ENCODE measurements at places on chromosomes 16 and 17.
A peak's percentile ranks its signal among the peaks of the same experiment; 100 is the strongest.

DNA sequence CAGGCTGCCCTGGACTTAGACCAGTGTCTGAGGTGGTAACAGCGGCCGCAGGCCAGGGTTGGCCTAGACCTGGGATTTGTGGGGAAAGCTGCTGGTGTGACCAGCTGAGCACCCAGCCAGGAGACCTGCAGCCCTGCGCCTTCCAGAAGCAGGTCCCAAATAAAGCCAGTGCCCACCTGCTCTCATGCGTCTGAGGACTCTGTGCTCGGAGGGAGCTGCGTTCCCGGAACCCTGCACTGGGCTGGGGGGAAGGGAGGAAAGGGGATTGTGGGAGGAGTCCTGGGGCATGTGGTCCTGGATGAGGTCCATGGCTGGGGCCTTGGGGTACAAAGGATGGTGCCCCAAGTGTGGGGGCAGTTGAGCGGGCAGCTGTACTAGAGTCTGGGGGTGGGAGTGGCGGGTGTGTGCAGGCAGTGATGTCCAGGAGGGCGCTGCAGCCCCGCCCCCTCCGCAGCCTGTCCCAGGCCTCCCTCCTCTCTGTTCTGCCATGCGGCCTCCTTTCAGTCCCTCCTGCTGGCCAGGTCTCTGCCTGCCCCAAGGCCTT lies 1.8 kb upstream of the NECAB2 start:
- DNase-seq = no peak

- DNase-seq = no peak
These were observed 905.0 kb upstream of the RBFOX1 start for GRCh38 chr16:6427621-6428020.

DNA sequence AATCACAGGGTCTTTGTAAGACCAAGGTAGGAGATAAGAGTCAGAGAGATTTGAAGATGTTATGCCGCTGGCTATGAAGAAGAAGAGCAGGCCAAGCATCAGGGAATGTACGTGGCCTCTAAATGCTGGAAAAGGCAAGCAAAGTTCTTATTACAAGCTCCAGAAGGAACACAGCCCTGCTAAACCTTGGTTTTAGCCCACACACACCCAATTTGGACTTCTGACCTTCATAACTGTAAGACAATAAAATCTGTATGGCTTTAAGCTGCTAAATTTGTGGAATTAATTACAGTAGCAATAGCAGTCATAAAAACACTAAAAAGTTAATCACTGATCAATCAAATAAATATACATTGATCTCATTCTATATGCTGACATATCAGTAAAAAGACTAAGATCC lies 6.0 kb downstream of the TMEM170A start:
- DNase-seq = no peak

- no peak for DNase-seq
These were observed 21.0 kb downstream of the PMM2 start for GRCh38 chr16:8818504-8819270.

DNA sequence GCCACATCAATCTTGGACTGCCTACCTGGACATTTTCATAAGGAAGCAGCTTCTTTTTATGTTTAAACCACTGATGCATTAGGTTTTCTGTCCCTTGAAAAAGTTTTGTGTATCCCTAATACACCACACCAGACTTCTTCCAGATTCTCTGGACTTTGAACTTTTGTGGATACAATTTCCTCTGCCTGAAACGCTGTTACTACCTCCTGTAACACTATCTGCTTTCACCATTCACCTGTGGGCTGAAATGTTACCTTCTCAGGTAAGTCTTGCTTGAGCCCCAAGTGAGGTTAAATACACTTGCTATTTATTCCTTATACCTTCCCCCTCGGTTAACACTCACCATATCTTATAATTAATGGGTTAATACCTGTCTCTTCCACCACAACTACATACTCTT lies 2.7 kb downstream of the ZZEF1 start:
- no peak for DNase-seq

DNA sequence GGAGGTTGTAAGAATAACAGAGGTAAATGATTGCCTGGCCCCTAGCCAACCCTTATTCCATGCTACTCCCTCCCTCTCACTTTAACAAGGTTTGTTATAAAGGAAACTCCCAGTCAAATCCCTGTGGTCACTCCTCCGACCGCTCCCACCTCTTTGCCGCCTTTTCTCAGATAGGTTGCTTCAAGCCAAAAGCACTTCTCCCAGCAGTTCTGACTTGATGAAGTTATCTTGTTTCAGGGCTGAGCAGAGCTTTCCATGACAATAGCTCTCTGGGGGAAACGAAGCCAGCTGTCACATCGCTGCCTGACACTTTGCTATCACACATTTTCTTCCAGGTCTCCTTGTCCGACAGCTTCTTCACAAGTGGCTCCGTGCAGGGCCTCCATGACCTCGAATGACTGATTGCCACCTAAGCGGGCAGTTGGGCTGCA lies 278.6 kb downstream of the HAPSTR1 start:
- no peak for DNase-seq

GRCh38 chr17:68924793-68925720 lies 30.1 kb downstream of the ABCA8 start:
- no peak for DNase-seq

- DNase-seq = no peak
These were observed 1.8 kb upstream of the HOXB4 start for GRCh38 chr17:48579760-48580554.

DNA sequence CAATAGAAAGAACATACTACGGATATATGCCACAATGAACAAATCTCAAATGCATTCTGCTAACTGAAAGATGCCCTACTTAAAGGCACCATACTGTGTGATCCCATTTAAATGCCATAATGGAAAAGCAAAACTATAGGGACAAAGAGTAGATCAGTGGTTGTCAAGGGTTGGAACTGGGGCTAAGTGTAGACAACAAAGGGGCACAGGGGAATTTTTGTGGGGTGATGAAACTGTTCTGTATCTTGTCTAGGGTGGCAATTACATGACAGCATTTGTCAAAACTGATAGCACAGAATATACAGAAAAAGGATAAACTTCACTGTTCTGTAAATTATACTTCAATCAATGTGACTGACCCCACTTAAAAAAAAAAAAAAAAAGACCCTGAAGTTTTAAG lies 17.7 kb downstream of the GFOD2 start:
- DNase-seq = no peak

DNA sequence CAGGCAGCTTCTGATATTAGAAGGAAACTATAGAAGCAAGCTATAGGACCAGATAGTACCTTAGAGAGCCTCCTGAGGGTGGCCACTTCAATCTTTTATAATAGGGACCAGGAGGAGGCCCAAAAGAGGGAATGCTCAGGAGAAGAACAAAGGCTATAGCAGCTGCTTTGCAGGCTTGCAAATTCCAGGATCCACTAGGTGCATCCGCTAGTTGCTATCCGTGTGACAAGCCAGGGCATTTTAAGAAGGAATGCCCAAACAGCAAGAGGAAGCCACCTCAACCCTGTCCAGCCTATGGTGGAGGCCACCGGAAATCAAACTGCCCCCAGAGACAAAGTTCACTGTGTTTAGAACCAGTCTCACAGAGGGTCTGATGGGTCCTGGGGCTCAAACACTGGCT lies 192.6 kb upstream of the KIF2B start:
- DNase-seq = no peak

DNA sequence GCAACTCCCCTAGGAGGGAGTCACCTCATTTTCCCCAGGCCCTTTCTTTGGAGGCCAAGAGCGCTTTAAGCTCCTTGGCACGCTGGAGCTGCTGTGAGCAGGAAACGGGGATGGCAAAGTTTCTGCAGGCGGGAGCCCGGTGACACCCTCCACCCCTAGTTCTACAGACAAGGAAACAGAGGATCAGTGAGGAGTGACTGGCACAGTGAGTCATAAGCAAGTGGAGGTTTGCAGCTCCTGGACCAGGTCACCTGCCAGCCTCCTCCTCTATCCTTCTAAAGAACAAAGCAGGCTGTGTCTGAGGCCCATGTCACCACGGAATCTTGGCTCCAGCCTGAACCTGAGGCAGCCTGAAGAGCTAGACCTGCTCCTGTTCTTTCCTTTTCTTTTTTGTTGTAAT lies 141.9 kb downstream of the TMEM132E start:
- DNase-seq = no peak

- DNase-seq = no peak
These were observed 5.2 kb downstream of the FKBP10 start for GRCh38 chr17:41818024-41818423.

DNA sequence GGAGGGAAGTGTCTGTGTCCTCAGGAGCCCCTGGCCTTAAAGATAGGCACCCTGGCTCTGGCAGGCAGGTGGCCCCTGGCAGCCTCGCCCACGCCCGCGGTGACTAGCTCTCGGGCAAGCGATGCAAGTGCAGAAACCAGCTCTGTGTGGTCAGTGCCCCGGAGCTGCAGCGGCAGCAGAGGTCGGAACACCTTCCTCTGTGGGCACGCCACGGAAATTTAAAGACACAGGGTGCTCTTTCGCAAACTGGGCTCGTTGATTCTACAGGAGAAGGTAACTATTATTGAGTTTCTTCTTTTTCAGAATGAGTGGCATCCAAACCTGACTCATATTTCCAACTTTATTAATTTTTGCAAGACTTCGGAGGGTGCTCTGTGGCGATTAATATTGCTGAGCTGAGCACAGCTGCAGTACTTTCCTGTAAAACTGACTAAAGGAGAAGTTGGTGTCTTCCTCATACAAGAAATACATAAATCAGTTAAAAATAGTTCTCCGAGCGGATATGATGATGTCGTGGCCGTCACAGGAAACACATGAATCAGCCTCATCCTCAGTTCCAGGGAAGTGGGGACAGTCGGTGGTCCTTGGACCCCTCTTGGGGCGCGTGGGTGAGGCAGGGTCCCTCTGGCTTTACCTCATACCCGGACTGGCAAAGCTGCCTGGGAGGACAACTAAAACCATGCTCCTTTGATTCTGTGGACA lies 120.2 kb downstream of the METRNL start:
- DNase-seq = peak; percentile 52

DNA sequence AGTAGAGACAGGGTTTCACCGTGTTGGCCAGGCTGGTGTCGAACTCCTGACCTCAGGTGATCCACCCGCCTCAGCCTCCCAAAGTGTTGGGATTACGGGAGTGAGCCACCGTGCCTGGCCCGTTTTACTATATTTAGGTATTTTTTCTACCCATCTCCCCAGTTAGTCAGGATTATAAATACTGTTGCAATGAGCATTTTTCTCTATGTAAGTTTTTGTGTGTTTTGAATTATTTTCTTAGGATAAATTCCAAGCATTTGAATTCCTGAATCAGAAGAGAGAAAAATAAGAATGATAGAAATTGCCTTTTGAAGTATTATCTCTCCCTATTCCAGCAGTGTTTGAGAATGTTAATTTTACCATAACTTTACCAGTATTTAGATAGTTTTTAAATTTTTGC lies 36.6 kb downstream of the KIAA0513 start:
- no peak for DNase-seq

- no peak for DNase-seq
These were observed 155.6 kb downstream of the SNX11 start for GRCh38 chr17:48262982-48263730.

DNA sequence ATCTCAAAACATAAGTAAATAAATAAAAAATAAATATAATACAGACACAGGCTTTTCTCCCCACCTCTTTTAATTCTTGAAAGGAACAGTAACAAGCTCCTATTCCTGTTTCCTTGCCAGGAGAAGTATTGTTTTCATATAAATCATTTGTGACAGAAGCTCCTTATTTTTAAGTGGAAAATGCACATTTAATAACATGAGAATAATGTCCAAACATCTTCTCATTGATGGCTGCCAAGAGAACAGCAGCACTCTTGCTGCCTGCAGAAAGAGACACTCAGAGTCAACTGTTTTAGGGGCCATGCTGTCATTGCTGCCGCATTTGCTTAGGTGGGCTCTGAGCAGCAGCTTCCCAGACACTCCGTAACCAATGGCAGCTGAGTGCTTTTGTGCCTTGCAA lies 580.1 kb downstream of the WWOX start:
- no peak for DNase-seq

- DNase-seq = peak; percentile 17
These were observed 24.5 kb downstream of the WDR45B start for GRCh38 chr17:82623707-82624106.

- no peak for DNase-seq
These were observed 39.7 kb upstream of the MEAK7 start for GRCh38 chr16:84544031-84544773.

DNA sequence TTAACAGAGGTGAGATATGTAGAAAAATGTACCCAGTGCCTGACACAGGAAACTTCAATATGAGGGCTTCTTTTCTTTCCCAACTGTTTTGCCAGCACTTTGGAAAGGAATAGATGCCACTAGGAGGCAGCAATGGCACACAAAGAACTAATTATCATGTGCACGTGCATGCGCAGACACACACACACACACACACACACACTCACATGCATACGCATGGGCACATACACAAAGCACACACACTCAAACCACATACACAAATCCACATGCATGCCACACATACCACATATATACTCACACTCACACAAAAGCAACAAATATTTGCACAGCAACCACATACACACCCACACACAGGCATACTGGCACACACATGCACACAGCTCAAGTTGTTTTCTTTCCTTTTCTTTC lies 8.8 kb upstream of the CEP112 start:
- peak; percentile 52 for DNase-seq

- no peak for DNase-seq
These were observed 162.6 kb downstream of the TMEM132E start for GRCh38 chr17:34741967-34742366.

- DNase-seq = no peak
These were observed 103.3 kb upstream of the CIBAR2 start for GRCh38 chr16:85215478-85216118.

DNA sequence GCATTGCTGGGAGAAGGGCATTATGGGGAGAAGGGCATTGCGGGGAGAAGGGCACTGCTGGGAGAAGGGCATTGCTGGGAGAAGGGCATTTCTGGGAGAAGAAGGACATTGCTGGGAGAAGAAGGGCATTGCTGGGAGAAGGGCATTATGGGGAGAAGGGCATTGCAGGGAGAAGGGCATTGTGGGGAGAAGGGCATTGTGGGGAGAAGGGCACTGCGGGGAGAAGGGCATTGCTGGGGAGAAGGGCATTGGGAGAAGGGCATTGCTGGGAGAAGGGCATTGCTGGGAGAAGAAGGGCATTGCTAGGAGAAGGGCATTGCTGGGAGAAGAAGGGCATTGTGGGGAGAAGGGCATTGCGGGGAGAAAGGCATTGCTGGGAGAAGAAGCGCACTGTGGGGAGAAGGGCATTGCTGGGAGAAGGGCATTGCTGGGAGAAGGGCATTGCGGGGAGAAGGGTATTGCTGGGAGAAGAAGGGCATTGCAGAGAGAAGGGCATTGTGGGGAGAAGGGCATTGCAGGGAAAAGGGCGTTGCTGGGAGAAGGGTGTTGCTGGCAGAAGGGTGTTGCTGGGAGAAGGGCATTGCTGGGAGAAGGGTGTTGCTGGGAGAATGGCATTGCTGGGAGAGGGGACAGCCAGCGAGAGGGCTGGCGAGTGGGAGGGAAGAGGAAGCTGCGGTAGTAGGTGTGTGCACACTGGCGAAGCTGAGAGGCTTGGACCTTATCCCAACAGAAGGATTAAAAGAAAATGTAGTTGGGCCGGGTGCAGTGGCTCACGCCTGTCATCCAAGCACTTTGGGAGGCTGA lies 4.6 kb upstream of the PYDC1 start:
- no peak for DNase-seq

- no peak for DNase-seq
These were observed 40.3 kb upstream of the TOB1 start for GRCh38 chr17:50906443-50906842.

GRCh38 chr16:17395849-17396480 lies 74.8 kb downstream of the XYLT1 start:
- DNase-seq = no peak
